ENCODE measurements at places on chromosomes 4 and X.
A peak's percentile ranks its signal among the peaks of the same experiment; 100 is the strongest.

DNA sequence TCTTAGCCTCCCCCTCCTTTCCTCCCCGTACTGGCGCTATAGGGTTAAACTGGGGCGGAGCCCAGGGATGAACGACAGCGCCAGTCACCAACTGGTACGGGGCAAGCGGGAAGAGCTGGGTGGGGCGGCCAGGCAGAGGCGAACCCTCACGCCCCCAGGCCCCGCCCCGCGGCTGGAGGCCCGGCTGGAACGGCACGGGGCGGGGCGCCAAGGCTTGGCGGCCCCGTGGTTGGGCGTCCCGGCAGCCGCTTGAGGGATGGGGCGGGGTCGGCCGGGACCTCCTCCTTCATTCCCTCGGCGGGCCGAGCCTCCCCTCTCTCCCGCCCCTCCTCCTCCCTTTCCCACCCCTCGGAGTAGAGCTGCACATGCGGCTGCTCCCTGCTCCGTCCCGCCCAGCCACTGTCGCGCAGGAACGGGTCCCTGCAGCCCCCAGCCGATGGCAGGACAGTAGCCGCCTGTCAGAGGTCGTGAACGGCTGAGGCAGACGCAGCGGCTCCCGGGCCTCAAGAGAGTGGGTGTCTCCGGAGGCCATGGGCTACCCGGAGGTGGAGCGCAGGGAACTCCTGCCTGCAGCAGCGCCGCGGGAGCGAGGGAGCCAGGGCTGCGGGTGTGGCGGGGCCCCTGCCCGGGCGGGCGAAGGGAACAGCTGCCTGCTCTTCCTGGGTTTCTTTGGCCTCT lies at the start of gene EDA:
Gene EDA (plus strand): TSS at position 335 of the 678 bp plus-strand sequence.
- DNase-seq, result peak; percentile 67

DNA sequence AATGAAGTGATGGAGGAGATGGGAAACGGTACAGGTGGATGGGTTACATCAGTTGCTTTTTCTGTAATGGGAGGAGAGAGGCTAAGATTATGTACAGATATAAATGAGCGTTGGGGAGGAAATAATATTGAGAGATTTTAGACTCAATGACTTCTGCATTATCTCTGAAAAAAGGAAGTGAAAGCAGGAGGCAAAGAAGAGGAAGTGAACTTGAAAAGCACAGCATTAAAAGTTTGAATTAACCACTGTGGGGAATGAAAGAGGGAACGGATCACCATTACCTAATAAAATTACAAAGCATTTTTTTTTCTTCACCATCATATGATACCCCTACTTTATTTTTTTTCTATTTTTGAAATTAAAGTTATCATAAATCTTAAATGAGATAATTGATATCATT lies 1025.5 kb downstream of the RPA4 start:
- DNase-seq, result no peak

DNA sequence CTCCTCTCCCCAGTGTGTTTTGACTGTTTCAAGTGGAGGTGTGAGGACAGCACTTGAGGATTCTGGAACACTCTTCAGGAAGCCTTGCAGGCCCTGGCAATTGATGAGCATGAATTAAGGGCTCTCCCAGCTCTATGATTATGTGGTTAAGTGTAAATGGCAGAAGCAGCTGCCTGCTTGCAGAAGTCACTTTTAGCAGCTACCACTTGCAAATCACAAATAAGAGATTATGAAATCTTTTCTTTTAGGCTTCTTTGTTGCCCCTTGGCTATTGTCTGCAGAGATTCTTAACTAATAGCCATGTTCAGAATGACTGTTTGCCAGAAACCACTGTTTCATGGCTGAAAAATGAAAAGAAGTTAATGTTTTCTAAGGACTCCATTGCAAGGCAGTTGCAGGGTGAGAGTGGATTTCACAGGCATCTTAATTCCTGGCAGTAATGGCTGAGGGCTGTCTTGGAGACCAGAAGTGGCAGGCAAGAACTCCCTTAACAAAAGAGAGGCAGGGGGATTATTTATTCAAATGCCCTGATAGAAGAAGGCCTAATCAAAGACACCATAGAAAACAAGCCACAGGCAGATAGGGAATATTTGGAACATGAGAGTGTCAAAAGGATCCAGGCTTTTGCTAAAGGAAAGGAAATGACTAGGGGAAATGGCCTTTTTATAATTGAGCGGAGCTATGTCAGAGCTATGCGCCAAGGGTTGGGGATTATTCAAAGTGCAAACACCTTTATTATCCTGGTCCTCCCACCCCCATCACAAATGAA lies 8.3 kb upstream of the HOPX start:
- DNase-seq, result no peak

GRCh38 chr4:32349026-32349425 lies 1628.9 kb downstream of the PCDH7 start:
- no peak for DNase-seq

DNA sequence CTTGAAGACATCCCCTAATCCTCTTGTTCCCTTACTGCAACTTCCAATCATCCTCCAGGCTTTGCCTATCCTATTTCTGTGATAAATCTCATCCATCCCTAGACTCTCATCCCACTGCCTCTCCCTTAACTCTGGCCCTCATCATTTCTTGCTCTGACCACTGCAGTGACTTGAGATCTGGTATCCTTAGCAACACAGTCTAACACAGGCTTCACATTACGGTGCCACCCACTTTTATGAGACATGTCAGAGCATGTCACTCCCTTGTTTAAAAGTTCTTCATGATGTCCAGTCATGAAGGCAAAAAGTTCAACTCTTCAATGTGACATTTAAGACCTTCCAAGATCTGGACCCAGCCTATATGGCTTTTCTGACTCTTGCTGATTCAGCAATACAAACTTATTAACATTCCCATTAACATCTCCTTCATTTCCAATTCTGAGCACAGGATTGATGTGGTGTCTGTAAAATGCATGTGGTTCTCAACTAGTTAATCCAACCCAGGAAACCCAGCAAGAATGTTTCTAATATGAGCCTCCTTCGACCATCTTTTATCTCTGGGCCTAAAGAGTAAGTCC lies 64.0 kb downstream of the OR13H1 start:
- DNase-seq, result no peak

- no peak for DNase-seq
These were observed 57.1 kb downstream of the PDLIM5 start for GRCh38 chr4:94508806-94509205.

DNA sequence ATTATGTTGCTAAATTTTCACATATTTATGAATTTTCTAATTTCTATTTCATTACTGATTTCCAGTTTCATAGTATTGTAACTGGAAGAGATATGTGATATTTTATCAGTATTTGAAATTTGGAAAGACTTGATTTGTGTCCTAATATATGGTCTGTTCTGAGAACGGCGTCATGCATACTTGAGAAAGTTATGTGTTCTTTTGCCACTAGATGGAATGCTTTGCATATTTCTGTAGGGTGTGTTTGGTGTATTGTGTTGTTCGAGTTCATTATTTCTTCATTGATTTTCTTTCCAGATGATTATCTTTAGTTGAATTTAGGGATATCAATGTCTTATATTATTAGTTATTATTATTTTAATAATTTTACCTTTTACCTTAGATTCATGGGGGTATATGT lies 110.6 kb upstream of the ITM2A start:
- DNase-seq, result no peak

- no peak for DNase-seq
These were observed 101.8 kb downstream of the ARAP2 start for GRCh38 chr4:36142504-36142903.

DNA sequence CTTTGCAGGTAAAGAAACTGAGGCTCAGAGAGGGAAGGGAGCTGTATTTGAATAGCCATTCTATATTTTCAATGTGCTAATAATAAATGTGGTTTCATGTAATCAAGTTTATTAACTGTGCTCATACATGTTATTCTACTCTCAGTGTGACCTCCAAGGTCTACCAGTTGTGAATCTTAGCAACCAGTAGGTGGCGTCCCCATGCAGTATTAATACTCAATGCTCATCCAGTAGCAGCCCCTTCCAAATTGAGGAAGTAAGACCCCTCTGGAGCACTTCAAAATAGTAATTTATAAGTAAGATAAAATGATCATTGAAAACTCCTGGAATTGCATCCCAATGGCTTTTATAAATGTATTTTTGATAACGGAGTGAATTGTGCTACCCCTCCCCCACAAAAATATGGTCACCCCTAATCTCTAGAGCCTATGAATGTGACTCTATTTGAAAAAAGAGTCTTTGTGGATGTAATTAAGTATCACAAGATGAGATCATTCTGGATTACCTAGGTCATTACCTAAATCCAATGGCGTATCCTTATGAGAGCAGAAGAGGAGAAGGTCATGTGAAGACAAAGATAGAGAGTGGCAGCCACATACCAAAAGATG lies 20.4 kb upstream of the SEPSECS start:
- no peak for DNase-seq

DNA sequence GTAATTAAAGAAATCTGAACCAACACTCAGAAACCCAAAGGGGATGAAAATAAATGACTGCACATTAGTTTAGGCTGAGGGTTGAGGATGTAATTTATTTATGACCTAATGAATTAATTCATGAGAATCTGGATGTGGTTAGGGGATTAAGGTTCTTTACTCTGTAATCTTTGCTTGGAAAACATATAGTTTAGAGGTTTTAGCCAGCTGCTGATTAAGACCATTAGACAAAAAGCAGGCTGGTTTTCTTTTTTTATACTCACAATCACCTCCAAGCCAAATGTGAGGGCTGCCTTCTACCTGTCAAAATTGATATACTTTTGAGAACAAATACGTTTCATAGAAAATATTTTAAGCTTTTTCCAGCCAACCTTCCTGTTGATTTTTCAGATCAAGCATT lies 2705.8 kb downstream of the PCDH7 start:
- DNase-seq, result no peak

GRCh38 chr4:151052785-151053184 lies 37.7 kb upstream of the LRBA start:
- no peak for DNase-seq

- no peak for DNase-seq
These were observed 379.3 kb downstream of the PPP3CA start for GRCh38 chr4:100968046-100968445.

DNA sequence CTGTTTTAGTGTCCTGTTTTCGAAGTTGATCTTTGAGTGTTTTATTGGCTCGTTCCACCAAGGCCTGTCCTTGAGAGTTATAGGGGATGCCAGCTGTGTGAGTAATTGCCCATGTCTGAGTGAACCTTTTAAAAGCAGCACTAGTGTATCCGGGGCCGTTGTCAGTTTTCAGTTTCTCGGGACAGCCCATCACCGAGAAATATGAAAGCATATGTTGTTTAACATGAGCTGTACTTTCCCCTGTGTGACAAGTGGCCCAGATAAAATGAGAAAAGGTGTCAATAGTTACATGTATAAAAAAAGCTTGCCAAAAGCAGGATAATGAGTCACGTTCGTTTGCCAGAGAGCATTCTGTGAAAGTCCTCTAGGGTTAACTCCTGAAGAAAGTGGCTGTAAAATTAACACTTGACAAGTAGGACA lies 48.6 kb upstream of the RASSF6 start:
- DNase-seq, result peak; percentile 10

DNA sequence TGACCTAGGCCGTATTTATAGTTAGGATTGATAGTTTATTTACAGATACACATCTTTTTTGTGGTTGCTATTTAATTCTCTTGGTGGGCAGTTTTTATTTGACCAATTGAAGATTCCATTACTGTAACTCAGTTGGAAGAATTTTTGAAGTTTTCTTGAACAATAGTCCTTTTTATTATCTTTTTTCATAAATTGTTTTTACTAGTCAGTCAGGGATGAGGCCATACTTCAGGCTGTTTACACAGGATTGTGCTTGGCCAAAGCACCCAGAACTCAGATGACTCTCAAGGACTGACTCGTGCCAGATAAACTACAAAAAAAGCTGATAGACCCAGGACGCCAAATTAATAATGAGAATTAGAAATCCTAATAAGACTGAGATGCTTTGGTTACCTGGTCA lies 7.0 kb downstream of the HERC3 start:
- DNase-seq, result no peak

DNA sequence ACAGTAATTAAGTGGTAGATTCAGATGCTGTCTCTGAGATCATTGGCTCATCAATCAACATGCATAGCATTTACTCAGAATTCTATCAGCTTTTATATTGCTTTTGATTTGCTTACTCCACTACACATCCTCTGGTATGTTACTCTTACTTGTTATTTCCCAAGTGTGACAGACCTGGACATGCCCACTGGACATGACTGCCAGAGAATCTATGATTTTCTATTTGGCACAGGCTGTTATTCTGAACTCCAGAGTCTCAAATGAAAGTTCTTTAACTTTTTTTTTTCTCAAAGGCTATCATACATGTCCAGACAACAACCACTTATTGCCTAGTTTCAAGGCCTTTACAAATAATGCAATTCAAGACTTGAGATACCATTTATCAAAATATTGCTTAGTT lies 116.1 kb upstream of the ARHGAP24 start:
- no peak for DNase-seq

GRCh38 chrX:35289952-35290351 lies 347.4 kb downstream of the FAM47B start:
- no peak for DNase-seq

DNA sequence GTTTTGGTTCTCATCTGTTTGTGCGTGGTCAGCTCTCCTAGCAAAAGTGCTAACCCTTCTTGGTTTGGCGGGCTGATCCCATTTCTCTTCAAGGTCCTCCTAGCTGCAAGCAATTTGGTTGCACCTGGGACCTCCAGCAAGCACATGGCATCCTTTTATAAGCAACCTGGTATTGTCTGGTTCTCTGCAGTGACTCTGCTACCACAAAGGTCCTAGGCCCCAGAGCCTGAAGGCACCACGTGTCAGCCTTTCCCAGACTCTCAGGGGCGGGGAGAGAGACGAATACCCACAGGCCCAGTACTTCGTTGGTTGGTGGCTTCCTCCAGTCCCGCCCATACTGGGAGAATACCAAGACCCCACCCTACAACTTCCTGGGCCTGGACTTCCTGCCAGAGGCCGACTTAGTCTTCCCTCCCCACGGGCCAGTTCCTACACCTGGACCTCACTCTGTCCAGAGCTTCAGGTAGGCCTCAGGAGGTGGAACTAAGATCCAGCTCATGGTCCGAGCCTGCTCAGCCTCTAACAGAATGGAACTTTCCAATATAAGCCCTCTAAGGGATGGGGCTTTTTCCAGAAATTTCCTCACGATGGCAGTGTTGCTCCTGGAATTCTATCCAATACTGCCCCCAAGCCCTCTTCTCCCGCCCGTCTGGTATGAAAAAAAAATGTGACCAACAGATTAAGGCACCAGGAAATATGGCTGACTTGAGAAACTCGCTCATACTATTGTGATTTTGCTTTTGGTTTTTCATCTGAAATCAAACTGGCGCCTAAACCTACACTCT lies 192.5 kb upstream of the STK26 start:
- DNase-seq, result peak; percentile 78

Data from NCI-H1105 (cell line).